ENCODE measurements at places on chromosomes 13 and 19.

DNA sequence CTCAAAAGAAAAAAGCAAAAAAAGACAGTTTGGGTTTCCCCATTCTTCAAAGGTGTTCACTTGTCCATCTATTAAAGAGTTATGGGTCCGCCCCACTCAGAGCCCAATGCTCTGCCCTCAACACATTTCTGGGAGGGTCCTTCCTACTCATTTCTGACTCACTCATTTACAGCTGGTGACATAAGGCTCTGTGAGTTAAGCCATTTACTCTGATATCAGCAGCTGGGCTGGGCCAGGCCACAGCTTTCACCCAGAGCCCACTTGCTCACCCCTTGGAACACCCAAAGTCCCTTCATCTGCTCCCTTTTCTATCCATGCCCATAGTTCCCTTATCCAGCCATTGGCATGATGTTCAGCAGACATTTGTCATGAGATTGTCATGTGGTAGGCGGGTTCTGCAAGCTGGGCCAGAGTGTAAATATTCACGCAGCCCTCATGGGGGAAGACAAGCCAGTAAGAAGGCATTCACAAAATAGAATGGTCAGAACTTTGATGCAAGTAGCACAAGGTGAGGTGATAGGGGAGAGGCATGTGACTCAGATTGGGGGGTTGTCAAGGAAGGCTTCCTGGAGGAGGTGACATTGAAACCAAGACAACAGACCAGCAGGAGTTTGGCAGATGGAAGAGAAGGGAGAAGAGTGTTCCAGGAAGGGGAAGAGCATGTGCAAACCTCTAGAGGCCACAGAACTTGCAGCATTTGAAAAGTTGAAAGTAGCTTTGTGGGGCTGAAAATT is 5.9 kb downstream of the MAST1 start:
- no peak for DNase-seq

- DNase-seq, result no peak
Measured at GRCh38 chr13:70874636-70875035, 766.4 kb upstream of the KLHL1 start.

DNA sequence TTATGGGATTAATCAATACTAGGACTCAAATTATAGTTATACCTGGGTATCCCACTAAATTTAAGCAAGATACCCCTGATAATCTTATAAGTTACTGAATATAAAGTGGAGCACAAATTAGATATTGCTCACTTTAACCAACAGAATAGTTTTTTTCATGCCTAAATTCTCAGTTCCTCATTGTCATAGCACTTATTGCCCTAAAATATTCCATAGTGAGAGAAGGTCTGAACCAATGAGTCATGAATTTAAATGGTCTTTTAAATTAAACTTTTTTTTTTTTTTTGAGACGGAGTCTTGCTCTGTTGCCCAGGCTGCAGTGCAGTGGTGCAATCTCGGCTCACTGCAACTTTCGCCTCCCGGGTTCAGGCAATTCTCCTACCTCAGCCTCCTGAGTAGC is 42.4 kb downstream of the ZNF136 start:
- DNase-seq, result no peak

DNA sequence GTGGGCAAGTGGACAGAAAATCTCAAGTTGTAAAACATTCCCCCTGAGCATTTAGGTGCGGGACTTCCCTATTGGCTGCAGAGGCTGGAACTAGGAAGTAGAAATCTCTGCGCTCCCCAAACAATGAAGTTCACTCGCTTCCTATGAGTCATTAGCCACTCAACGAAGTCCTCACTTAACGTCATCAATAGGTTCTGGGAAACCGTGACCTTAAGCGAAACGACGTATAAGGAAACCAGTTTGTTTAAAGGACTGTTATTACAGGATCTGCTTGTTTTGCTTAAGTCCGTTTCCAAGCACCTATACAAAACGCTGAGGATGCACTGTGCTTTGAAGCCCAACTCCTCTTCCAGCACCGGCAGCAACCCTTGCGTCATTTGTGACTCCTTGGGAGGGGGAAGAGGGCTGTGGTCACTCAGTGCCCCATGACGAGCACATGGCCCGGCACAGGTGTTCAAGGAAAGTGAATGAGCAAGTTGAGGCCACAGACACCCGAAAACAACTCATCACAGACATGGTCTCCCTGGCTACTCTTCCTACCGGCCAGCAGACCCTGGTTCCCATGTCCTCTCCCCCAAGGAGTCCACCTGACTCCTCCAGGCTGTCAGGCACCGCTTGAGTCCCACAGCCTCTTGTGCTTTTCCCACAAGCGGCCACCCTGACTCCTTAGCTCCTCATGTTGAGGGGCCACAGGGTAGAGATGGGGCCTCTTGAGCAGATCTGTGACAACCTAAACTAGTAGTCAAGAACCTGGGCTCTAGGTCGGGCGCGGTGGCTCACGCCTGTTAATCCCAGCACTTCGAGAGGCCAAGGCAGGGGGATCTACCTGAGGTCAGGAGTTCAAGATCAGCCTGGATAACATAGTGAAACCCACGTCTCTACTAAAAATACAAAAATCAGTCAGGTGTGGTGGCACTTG is 4.8 kb downstream of the RPS16 start:
- DNase-seq, result no peak

- no peak for DNase-seq
Measured at GRCh38 chr13:109541081-109541480, 245.3 kb downstream of the IRS2 start.

DNA sequence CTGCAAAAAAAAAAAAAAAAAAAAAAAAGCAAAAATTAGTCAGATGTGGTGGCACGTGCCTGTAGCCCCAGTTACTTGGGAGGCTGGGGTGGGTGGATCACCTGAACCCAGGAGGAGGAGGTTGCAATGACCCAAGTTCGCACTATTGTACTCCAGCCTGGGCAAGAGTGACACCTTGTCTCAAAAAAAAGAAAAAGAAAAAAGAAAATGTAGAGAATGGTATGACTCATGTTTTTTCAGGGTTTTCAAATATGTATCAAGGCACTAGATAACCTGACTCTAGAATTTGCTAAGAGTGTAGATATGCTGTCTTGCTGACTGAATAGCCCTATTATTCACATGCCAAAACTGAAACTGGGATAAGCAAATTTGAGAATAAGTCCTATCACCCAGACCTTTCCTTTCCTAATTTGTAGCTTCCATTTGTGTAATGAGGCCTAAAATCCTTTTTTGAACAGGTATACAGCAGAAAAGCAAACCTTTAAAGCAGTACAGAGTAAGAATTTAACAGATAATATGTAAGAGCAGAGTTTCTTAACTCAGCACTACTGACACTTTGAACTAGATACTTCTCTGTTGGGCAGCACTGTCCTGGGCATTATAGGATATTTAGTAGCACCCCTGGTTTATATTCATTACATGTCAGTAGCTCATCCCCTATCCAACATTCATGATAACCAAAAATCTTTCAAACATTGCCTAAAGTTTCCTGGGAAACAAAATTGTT is 108.6 kb downstream of the ELF1 start:
- DNase-seq, result no peak

- peak; percentile 29 for DNase-seq
Measured at GRCh38 chr19:44807162-44807561, 1.7 kb upstream of the BCAM start.

- DNase-seq, result no peak
Measured at GRCh38 chr13:21619633-21620220, 15.8 kb upstream of the MICU2 start.

DNA sequence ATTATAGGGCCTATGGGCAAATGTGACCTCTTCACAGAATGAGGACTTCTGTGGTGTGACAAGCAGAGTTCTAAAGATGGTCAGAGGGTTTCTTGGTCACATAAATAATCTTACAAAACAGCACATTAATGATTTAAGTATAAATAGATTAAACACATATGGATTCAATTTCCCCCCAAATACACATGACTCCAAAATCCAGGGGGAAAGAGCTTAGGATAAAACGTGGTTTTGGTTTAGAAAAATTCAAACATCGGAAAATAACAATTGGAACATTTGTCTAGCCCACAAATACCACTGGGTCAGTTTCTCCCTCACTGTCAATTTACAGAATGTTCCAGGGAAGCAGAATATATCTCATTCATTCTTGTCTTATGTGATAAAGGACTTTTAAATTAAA is 283.1 kb downstream of the COG6 start:
- DNase-seq, result no peak

- no peak for DNase-seq
Measured at GRCh38 chr13:112525356-112525945, 62.5 kb downstream of the TUBGCP3 start.

DNA sequence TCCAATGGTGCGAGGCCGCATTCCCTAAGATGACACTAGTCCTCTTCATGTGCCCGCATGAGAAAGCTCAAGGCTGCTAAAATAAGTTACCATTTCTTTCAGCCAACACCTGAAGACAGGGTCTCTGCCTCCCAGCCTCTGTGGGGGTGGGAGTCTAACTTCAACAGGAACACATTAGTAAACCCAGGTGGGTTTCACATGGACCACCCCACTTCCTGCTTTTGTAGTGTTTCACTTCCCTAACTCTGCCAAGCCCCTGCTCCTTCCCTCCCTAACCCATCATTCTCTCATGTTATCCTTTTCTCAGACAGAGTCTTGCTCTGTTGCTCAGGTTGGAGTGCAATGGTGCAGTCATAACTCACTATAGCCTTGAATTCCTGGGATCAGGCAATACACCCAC is 783.6 kb downstream of the UQCRFS1 start:
- DNase-seq, result no peak

DNA sequence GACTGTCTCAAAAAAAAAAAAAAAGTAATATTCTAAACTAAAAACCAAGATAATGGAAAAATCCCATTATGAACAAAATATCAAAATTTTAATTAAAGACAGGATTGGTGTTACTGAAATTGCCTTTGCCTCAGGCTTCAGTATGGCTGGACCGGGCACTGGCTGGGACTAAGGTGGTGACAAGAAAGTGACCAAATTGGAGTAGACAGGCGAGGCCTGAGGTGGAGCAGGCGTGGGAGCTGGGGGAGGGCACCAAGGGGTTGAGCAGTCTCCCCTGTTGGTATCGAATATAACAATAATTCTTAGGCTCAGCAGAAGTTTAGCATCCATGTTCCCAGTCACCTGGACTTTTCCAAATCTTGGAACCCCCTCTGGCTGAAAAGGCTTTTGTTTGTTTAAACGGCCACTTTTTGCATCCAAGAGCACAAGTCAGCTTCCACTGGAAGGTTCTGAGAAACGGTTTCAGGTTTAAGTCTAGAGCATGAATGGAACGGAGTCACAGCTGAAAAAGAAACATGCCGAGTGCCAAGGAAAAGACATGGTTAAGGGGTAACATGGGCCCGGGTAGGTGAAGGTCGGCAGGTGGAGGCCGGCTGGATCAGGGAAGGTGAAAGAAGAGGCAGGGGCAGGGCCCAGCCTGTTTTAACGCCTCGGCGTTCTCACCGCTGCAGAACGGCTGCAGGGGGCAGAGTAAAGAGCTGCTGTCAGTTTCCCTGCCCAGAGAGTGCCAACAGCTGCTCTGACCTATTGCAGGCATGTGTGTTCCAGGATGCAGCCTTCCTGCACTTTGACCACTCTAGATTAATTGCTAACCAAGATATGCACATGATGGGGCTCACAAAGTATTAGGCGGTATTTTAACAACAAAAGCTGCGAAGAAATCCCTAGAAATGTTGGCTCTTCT is 104.4 kb downstream of the TM9SF2 start:
- DNase-seq, result peak; percentile 51

DNA sequence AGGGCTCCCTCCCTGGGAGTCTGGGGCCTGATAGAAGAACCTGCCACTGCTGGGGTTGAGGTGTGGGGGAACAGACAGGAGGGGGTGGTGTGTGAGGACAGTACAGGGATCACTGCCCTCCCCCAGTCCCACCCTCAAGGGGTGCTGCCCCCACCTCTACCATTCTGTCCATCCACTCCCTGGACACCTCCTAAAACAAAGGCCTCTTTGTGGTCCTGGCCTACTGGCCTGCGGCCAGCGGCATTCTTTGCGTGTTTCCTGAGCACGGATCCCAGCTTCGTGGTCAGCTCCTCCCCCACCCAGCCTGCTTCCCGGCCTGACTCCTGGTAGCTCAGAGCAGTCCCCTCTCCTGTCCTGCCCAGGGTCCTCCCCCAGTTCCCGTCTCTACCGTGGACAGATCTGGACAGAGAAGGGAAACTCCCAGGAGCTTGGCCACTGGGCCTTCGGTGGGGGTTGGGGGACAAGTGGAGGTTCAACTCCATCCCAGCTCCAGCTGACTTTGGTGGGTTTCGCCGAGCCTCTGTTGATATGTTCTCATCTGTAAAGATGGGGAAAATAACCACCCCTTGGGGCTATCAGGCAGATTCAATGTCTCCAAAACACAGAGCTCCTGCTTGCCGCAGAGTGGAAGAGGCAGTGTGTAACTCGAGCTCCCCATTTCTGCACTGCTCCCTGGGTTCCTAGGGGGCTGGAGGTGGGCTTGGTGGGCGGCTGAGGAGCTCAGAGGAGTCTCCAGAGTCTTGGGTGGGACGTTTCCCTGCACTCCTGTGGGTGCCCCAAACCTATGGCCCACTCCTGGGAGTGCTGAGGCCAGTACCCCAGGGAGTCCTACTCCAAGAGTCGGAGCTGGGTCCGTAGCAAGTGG is 48.7 kb downstream of the LYL1 start:
- no peak for DNase-seq

DNA sequence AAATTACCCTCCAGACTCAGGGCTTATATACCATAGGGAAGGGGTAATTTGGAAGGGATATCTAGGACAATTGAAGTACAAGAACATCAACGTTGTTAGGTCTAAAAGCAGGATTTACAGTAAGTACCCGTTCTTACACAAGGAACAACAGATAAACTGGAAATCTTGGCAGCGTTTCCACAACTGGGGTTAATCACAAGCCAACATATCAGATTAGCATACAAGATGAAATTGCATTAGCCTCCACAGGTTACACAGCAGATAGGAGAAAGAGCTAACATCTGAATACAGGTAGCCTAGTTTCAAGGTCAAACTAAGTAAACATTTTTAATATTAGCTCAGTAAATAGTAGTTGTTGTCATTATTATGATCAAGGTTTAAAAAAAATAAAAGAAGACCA is 1214.0 kb upstream of the PCDH20 start:
- no peak for DNase-seq

DNA sequence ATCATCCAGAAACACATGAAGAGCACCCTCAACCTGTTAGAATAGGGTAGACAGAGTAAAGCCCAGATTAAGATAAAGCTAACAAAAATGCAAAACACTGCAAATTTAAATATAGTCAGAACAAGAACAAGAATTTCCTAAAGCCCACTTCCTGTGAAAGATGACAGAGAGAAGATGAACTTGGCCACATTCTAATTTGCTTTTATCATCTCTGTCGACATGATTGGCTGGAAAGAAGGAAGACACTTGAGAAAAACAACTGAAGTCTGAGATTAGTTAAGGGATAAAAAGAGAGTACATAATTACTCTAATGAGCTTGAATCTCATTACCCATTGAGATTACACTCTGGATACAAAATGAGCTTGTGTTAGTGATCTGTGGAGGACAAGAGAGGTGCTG is 537.6 kb downstream of the KLF5 start:
- DNase-seq, result no peak

- no peak for DNase-seq
Measured at GRCh38 chr13:45300190-45300985, 40.6 kb downstream of the TPT1 start.
